SJSA1 (cell line): ENCODE measurements at places on chromosomes 4 and X.

- no peak for DNase-seq
These were observed 75.8 kb downstream of the MAGEB10 start for GRCh38 chrX:27883468-27884092.

GRCh38 chr4:96603641-96604040, 763.7 kb downstream of the PDHA2 start:
- DNase-seq: no peak

GRCh38 chrX:125436855-125437254, 117.2 kb downstream of the TEX13C start:
- DNase-seq: no peak

- DNase-seq: peak; percentile 48
These were observed 223.0 kb upstream of the GPC4 start for GRCh38 chrX:133638285-133638684.

DNA sequence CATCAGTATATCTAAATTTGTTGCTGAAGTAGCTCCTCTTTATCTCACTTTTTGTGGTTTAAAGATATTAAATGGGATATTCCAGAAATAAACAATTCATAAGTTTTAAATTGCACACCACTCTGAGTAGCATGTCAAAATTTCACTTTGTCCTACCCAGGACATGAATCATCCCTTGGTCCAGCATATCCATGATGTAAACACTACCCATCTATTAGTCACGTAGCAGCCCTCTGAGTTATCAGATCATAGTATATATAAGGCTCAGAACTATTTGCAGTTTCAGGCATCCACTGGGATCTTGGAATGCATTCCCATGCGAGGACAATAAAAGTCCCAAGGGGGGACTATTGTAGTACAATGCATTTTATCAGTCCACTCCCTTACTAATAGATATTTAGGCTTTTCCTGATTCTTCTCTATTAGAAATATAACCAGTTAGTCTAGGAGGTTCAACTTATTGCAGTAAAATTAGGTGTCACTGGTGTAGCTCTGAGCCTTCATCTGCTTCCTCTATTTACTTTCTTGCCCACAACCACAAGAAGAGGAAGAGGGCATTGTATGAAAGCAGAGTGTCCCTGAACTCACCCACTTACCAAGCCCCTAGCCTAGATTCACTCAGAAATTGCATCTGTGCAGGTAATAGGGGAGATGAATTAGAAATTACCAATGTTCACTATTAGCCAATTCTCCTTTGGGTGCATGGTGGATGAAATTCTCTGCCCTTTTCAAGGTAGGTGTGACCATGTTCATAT, 409.8 kb upstream of the GALNT7 start:
- peak; percentile 2 for DNase-seq

- DNase-seq: peak; percentile 38
These were observed 108.6 kb downstream of the SMIM20 start for GRCh38 chr4:26022346-26023202.

DNA sequence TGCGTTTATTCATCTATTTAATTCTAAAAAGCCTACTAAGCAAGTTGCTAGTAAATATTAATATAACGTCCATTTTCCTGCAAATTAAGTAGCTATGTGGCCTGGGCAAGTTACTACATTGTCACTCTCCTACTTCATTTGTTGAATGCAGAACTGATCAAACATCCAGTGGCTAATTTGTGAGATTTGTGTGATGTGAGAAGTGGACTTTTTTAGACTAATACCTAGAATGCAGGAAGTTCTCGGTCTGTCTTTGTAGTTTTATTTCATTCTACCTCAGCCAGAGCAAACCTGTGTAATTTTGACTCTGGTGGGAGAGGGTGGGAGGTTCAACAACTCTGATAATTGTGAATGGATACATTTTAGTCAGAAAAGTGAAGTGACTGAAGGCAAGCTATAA, 840 bp downstream of the GUF1 start:
- peak; percentile 0 for DNase-seq

- no peak for DNase-seq
These were observed 15.2 kb downstream of the PDGFC start for GRCh38 chr4:156956359-156956758.

DNA sequence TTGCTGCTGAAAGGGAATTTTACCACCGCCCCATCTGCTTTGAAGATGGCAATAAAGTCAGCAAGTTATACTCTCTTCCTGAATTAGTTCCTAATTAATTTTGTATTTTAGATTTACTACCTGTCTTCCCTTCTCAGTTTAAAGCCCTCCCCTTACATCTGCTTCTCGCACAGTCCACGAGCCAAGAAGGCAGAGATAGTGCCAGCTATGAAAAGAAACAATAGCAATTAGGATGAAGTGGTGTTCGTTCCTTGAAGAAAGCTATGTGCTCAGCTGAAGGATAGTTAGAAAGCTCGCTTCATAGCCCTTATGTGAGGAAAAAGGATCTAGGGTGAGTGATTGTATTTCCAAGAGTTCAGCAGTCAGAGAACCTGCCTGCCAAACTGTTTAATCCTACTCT, 1678.8 kb upstream of the TENM3 start:
- DNase-seq: no peak

- DNase-seq: no peak
These were observed 511 bp upstream of the DUSP21 start for GRCh38 chrX:44843318-44843702.

DNA sequence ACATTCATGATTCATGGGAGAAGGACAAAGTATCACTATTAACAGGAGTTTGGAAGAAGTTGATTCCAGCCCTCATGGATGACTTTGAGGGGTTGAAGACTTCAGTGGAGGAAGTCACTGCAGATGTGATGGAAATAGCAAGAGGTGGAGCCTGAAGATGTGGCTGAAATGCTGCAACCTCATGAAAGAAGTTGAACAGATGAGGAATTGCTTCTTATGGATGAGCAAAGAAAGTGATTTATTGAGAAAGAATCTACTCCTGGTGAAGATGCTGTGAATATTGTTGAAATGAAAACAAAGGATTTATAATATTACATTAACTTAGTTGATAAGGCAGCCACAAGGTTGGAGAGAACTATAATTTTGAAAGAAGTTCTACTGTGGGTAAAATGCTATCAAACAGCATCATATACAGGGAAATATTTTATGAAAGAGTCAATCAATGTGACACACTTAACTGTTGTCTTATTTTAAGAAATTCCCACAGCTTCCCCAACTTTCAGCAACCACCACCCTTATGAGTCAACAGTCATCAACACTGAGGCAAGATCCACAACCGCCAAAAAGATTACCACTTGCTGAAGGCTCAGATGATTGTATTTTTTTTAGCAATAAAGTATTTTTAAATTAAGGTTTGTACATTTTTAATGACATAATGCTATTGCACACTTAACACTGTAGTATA, 302.6 kb downstream of the CBLL2 start:
- DNase-seq: no peak

- no peak for DNase-seq
These were observed 127.9 kb downstream of the KLHL8 start for GRCh38 chr4:87092389-87093141.

GRCh38 chrX:38110231-38110630, 103.9 kb downstream of the SYTL5 start:
- no peak for DNase-seq
